DMS 273 treated with DMSO at 0.1 percent for 48 hours (cell line): ENCODE measurements at places on chromosomes 2 and 18.

DNA sequence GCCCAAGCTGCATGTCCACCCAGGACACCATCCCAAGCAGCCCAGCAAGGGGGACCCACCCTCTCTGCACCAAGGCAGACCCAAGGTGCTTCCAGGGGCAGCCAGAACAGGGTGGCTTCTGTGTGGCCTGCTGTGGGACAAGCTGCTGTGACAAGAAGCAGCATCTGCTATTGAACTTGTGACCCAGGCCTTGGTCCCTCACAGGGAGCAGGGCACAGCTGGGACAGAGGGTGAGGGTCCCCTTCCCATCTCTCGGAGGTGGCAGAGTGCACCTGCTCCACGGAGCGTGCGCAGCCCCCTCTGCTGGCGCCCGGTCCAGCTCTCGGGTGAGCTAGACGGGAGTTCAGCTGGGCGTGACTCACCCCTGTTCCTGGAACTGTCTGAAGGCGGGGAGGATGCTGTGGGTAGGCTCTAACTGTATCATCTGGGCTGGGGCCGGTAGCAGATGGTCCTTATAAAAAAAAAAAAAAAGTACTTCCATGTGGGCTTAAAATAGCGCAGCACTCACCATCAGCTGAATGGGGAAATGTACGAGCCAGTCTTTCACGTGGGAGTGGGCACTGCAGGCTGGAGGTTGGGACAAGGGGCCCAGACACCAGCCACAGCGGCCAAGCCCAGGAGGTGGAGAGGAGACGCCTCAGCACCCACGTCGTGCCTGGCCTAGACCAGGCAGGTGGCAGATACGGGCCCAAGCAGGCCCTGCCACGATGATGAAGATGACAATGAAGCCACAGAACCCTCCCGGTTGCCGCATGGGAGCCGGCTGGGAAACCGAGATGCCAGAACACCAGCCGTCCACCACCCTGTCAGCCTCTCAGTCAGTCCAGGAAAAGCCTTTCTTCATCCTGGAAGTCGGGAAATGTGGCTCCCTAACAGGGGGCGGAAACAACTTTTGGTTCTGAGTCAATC lies 136.8 kb upstream of the ID2 start:
- peak; percentile 92 for DNase-seq

- no peak for DNase-seq
Observed at GRCh38 chr18:2337552-2338141, 233.7 kb downstream of the METTL4 start.

DNA sequence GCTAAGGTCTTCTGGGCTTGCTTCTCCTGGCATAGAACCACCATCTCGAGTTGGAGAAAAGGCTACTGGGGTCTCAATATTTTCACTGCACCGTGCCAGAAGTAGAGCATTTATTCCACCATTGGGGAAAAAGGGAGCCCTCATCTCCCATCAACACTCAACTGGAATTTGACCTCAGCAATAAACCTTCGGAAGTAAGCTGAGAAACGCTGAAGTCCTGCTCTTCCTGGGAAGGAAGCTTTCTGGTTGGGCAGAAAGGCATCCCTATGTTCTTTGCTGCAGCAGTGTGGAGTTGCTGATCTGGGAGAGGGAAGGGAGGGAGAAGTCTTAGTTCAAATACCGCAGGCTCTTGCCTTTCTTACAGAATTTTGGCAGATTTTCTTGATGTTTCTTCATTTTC lies 368.8 kb downstream of the NUP35 start:
- no peak for DNase-seq

- no peak for DNase-seq
Observed at GRCh38 chr2:19122220-19122619, 236.2 kb downstream of the OSR1 start.

GRCh38 chr2:109174626-109175349 lies 45.8 kb downstream of the SH3RF3 start:
- no peak for DNase-seq

GRCh38 chr2:3659447-3660432 lies 1.7 kb downstream of the ALLC start:
- no peak for DNase-seq

GRCh38 chr18:32968248-32968647 lies 195.4 kb upstream of the KLHL14 start:
- DNase-seq = no peak

DNA sequence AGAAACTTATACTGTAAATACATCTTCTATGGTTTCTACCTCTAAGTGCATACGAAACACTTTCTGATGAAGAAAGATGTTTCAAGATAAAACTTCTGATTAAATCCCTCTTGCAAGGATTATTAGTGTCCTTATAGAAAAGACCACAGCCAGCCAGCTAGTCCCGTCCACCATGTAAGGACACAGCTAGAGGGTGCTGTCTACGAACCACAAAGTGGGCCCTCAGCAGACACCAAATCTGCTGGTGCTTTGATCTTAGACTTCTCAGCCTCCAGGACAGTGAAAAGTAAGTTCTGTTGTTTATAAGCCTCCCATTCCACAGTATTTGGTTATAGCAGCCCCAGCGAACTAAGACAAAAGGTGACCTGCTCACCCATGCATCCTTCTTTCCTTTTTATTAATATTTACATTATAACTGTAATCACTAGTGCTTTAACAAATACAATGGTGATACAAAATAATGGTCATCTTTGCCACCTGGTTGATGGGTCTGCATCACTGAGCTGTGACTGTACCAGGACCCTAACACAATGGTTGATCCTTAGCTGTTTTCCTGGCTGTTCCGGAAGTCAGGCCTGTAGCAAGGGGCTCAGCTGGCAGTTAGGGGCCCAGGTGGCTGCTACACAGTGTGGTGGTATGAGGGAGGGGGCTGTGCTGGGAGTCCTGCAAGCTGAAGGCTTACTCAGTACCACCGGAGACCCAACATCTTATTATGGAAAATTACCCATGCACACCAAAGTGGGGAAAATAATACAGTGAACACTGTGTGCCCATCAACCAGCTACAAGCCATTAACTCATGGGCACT lies 108.5 kb upstream of the SMAD7 start:
- no peak for DNase-seq

- no peak for DNase-seq
Observed at GRCh38 chr2:31688282-31688681, 107.5 kb upstream of the SRD5A2 start.

DNA sequence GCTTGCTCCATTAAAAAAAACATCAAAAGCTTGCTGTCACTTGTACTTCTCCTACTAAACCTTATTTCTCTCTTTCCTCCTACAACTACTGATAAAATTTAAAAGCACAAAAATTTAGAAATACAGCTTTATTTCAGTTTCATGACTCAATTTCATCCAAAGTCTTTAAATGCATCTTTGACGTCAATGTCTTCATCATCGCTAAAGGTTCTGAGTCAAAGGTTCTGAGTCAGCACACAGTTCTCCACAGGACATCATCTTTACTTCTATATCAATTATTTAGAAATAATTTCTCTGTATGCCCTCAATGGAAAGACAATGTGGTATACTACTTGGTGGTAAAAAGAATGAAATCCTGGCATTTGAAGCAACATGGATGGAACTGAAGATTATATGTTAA lies 163.9 kb upstream of the DNMT3A start:
- no peak for DNase-seq

GRCh38 chr2:29113891-29114321 lies 1.3 kb upstream of the CLIP4 start:
- no peak for DNase-seq

GRCh38 chr2:61238219-61239012 lies 76.4 kb downstream of the C2orf74 start:
- DNase-seq = no peak

- no peak for DNase-seq
Observed at GRCh38 chr2:195360242-195360641, 296.8 kb upstream of the SLC39A10 start.

DNA sequence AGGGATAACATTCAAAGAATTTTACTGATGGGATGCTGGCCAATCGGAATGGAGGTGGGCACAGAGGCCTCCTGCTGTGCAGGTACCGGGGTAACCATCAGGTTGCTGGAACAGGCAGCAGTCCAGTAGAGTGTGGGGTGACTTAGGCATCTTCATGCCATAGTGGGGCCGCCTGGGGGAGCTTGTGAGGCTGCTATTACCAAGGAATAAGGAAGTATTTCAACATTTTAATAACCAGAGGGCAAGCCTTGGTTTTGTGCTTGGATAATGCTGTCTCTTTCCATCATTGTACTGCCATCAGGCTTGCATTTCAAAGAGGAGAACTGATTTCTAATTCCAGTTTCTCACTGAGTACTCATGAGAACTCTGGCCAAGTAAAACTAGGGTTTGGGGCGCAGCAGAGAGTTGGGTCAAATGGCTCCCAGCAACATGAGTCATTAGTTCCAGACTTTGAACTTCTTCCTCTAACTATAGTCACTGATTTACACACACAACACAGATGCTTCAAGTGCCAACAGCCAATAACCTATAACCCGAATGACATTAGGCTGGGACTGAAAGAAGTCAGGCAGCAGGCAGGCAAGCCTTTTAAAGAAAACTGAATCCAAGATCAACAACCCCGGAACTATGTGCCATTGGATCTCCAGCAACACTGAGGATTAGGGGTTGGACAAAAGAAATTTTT lies 56.1 kb upstream of the FHL2 start:
- DNase-seq = peak; percentile 26

DNA sequence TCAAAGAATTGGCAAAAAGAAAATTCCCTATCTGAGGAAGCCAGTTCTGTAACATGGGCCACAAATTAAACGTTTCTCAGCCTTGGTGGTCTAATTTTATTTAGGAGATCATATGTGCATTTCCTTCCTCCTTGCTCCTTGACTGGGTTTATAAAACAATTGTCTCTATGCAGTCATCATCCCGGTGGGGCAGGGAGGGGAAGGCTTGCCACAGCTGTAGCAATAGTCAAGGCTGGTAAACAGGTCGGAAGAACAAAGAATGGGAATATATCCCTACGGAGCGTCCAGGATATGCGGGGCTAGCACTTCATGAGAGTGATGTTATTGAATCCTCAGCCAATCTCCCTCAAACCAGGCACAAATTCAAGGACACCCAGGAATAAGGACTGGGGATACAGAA lies 143.8 kb downstream of the RNF152 start:
- no peak for DNase-seq

DNA sequence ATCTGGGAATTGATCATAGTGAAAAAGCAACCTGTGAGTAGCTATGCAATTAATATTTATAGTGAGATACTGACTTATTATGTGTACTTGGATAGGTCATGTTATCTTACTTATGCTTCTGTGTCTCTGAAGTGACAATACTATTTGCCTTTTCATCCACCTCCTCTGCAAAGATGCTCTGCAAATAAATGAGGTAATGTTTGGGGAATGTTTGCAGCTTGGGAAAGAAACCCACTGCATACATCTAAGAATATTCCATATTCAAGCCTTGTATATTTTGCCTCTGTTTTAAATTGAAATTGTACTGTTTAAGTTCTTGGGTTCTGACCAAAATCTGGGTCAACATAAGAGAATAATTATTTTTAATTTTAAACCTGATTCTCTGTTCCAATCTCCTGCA lies 217.4 kb upstream of the DTNA start:
- no peak for DNase-seq

GRCh38 chr18:9507565-9508088 lies 32.3 kb downstream of the RALBP1 start:
- DNase-seq = no peak

GRCh38 chr2:42109959-42110640 lies 59.1 kb upstream of the EML4 start:
- DNase-seq = no peak

DNA sequence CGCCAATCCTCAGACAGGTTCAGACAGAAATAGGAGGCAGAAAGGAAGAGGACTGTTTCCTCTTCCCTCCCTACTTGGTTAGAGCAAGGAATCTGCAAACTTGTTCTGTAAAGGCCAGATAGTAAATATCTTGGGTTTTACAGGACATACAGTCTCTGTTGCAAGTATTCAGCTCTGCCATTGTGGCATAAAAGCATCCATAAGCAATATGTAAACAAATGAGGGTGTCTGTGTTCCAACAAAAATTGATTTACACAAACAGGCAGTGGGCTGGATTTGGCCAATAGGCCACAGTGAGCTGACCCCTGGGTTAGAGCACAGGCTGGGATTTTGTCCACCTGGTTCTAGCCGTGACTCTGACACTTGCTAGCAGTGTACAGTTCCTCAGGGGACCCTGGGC lies 89.4 kb downstream of the NRP2 start:
- no peak for DNase-seq

DNA sequence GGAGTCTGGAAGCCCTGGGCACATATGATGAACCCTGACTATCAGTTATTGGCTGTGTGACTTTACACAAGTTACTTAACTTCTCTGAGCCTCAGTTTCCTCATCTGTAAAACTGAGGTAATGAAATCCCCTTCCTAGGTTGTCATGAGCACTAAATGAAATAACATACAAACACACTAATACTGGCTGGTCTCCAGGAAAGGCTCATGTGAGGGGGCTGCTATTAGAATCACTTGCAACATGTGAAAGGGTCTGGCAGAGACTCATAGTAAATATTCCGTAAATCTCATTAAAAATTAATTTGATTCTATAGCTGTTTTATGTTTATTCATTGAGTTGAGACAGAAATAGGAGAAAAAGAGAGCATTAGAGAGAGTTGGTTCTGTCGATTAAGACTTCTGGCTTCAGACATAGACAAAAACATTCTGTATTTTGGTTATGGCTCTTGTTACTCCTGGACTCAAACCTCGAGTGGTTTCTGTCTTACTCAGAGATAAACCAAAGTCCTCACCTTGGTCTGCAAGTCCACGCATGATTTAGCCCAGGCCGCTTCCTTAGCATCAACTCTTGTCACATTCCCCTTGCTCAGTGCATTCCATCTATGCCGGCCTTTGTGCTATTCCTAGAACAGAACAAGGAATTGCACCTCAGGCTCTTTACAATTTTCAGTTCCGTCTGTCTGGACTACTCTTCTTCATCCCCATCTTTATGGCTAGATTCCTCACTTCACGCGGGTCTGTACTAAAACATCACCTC lies 139.1 kb downstream of the NXPH2 start:
- no peak for DNase-seq
